ENCODE measurements at places on chromosomes 1 and 21.

GRCh38 chr1:244971552-244972216 lies 107.3 kb upstream of the HNRNPU start:
- DNase-seq, result no peak

- DNase-seq, result no peak
These were observed 402.2 kb downstream of the GPATCH2 start for GRCh38 chr1:217228689-217229088.

- no peak for DNase-seq
These were observed 245.0 kb downstream of the FGGY start for GRCh38 chr1:59541891-59542290.

GRCh38 chr1:174734270-174734669 lies 265.5 kb upstream of the CACYBP start:
- DNase-seq, result no peak

DNA sequence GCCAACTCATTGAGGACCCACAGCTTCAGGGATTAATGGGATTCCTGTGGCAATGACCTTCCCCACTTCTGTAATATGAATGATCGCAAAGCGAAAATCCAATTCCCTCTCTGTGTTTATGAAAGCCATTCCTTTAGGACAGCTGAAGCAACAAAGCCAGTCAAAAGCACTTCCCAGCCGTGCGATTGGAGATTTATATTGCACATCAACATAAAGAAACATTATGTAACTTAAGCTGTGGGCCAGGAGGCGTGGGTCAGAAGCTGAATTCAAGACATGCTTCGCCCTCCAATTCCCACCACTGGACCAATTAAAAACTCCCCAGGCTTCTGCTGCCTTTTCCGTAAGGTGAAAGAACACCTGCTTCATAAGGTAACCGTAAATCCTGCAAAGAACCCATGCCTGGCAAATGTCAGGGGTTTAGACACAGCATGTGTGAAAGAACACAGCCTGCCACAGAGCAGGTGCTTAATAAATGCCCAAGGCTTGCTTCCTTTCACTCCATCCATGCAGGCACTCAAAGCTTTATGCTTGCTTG lies 138.9 kb upstream of the SOD1 start:
- no peak for DNase-seq

GRCh38 chr1:2351723-2352122 lies 39.6 kb downstream of the MORN1 start:
- no peak for DNase-seq

GRCh38 chr1:245046769-245047168 lies 108.0 kb upstream of the KIF26B start:
- DNase-seq, result no peak

DNA sequence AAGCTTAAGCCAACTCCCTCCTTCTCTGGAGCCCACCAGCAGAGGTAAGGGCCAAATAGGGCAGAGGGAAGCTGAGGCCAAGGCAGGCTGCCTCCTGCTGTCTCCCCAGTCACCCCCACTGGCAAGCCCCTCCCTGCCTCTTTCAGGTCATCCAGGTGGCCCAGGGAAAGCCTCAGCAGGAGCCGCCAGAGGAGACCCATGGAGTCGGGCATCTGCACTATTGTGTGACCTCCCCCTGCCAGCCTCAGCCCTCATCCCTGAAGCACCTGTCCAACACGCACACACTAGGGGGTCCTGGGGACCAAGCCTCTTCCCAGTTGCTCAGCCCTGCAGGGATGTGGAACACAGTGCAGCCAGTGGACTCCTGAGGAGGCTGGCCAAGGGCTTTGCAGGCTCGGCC lies 5.3 kb upstream of the NAXE start:
- DNase-seq, result no peak

GRCh38 chr1:54977533-54978297 lies 2.7 kb upstream of the TMEM61 start:
- DNase-seq, result no peak

GRCh38 chr1:36217670-36218069 lies 6.6 kb upstream of the THRAP3 start:
- DNase-seq, result peak; percentile 56

DNA sequence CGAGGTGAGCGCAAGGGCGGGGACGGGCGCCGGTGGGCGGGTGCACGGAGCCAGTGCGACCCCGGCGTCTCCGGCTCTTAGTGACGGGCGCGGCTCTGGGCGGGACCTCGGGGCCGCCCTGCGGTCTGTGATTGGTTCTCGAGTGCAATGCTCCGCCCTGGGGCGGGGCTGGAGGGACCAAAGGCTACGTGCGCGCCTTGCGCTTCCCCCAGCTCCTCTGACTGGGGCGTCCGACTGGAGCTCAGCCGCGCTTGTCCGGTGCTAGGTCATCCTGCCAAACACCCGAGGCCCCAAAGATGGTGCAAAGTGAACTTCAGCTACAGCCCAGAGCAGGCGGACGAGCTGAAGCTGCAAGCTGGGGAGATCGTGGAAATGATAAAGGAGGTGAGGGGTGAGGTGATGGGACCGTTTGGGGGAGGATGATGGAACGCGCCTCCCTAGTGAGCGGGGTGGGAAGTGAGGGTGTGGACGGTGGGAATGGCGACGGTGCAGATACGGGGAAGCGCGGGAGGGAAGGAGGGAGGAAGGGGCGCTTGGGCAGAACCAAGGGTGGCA lies 811 bp downstream of the SH3D21 start:
- DNase-seq, result peak; percentile 92

DNA sequence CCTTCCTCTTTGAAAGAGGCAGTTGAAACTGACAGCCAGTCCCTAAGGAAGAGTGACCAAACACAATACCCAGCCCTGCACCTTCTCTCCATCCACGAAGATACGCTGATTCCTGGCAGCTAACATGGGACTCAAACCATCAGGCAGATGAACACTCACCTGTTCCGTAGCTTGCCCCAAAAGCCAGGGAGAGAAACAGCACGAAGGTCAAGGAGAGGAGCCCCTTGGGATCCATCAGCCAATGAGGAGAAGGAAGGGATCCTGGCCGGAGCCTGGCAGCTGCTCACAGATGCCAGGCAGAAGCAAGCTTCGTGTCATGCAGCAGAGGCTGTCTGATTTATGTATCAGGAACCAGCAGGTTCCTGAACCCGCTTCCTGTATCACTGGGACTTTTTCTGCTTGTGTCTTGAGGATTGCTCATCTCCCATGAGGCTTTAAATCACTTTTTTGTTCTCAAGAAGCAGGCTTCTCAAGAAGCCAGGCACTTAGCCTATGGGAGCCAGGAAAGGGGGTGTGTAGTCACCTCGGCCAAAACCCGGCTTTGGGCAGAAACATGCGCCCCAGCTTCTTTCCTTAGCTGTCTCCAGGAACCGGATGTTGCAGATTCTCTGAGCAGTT lies at the start of gene SLAMF1:
Gene SLAMF1, minus strand, starts transcription at position 334 of the 618 bp plus-strand sequence. Its CDS starts 99 bp downstream, at position 235.
- DNase-seq, result no peak

- no peak for DNase-seq
These were observed 1.0 kb upstream of the AK4 start for GRCh38 chr1:65146908-65147423.

DNA sequence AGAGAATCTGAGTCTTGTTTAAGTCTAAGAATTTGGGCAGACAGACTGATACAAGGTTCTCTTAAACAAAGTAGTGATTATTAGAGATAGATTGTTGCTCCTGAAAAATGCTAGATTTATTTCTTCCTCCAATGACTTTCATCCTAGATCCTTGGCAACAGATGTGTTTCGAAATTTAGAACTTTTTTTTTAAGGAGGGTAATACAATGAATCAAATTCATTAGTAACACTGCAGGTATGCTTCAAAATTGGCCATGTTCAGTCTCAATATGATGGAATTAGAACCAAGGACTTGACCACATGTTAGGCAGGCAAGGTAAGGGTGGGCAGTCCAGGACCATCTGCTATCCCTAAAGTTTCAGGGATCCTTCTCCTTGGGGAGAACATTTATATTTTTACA lies 4.5 kb upstream of the LCE1F start:
- no peak for DNase-seq

GRCh38 chr1:116270316-116271057 lies 102.6 kb upstream of the ATP1A1 start:
- DNase-seq, result no peak

GRCh38 chr1:201912832-201913231 lies 24.1 kb downstream of the SHISA4 start:
- no peak for DNase-seq

GRCh38 chr1:27528818-27529703 lies 39.1 kb upstream of the WASF2 start:
- peak; percentile 69 for DNase-seq

DNA sequence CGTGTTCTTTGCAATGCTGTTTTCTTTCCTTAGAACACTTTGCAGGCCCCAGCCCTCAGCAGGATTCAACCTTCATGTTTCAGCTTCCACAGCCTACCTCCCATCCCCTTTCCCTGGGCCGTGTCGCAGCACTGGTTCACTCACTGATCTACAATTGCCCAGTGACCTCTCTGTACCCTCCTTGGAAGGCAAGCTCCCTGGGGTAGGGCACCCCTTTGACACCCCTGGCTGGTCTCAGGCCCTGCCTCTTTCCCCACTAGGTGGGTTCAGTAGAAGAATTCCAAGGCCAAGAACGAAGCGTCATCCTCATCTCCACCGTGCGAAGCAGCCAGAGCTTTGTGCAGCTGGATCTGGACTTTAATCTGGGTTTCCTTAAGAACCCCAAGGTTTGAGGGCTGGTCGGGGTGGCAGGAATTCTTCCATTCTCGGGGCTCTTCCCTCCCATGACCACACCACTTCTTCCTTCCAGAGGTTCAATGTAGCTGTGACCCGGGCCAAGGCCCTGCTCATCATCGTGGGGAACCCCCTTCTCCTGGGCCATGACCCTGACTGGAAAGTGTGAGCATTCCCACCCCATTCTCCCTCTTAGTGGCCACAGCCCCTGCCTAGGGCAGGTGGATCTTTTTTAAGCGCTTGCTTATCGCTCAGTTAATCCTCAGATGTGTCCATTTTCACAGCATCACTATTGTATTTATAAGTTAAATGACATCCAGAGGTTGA lies 7.3 kb downstream of the RHOC start:
- no peak for DNase-seq

DNA sequence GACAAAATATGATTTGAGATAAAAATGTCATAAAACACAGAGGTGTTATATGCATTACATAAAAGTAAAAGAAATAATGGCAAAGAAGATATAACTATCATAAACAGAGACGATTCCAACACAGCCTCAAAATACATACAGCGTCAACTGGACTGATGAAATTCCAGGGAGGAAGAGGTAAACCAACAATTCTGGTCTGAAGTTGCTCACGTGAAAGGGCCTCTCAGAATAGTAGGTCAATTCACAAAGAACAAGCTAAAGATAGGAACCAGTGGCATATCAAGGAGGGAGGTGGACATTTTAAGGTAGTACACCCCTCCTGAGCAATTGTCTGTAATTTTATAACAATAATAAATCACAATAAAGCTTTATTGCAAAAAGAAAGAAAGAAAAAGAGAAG lies 18.6 kb downstream of the SLC2A5 start:
- DNase-seq, result no peak

- peak; percentile 60 for DNase-seq
These were observed 93.1 kb downstream of the HHIPL2 start for GRCh38 chr1:222454782-222455181.

DNA sequence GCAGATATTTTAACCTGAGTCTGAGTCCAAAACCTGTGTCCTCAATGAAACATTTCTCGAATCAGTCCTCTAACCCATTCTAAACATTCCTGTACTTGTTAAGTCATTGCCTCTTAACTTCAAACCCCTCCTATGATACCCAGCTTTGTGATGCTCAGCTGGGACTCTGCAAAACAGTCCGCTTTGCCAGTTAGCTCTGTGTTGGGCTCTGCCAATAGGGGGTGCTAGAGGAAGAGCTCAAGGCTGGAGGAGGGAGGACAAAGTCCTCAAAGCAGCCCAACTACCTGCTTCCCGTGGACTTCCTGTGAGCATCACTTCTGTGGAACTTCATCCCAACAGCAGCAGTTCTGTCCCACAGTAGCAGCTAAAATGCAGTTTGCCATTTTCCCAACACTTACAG lies 38.1 kb upstream of the SYT14 start:
- no peak for DNase-seq

GRCh38 chr1:22139817-22140216 lies 3.1 kb downstream of the WNT4 start:
- no peak for DNase-seq

GRCh38 chr1:125064481-125064880 lies 3879.7 kb downstream of the SRGAP2C start:
- DNase-seq, result no peak

DNA sequence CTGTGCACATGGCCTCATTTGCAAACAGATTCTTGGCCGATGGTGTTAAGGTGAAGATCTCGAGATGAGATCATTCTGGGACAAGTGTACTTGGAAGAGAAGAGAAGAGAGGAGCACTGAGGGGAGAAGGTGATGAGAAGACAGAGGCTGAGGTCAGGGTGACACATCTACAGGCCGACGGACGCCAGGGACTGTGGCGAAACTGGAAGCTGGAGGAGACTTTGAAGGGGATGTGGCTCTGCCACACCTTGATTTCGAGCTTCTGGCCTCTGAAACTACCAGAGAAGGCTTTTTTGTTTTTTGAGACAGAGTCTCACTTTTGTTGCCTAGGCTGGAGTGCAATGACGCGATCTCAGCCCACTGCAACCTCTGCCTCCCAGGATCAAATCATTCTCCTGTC lies 137.5 kb upstream of the TMEM51 start:
- DNase-seq, result no peak

GRCh38 chr1:54577612-54578011 lies 29.6 kb downstream of the ACOT11 start:
- peak; percentile 60 for DNase-seq

GRCh38 chr1:101410048-101410878 lies 173.4 kb downstream of the S1PR1 start:
- DNase-seq, result no peak

DNA sequence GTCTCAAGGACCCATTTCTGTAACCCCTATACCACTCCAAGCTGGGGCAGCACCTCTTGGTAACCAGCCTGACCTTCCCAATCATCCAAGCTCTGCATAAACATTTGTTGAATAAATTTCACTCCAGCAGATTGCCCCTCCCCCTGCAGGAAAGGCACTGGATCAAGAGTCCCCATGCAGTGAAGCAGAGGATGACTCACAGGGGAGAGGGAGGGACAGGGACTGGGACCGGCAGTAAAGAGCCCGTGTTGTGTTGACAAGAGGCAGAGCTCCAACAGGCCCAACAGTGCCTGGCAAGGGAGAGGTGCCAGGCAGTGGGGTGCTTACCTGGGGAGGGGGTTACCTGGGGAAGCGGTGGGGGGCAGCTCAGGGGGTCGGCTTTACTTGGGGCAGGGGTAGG lies 32.3 kb downstream of the SLC9A1 start:
- peak; percentile 63 for DNase-seq

GRCh38 chr1:7534061-7534825 lies 236.9 kb upstream of the VAMP3 start:
- no peak for DNase-seq

GRCh38 chr1:204837440-204838084 lies 33.1 kb upstream of the NFASC start:
- DNase-seq, result peak; percentile 49

DNA sequence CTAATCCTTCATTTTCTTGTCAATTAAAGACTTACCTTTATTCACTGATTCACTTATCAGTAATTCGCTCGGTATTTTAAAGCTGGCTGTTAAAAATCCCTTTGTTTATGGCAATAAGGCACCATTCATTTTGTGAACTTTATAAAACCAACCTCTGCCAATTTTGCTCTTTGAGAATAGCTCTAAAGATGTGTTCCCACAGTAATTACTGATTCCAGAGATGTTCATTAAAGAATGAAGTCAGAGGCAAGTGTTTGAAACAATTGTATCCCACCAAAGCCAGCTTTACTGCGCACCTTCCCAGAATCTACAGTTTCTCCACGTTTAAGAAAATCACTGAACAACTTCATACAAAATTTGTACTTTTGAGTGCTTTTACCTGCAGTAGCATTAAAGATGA lies 424.5 kb downstream of the USP25 start:
- no peak for DNase-seq

- no peak for DNase-seq
These were observed 64.1 kb upstream of the SCAF4 start for GRCh38 chr21:31795992-31796391.

- DNase-seq, result no peak
These were observed 72.0 kb downstream of the SLC66A1 start for GRCh38 chr1:19384113-19384512.

Measured in head of caudate nucleus (tissue), 42 donors.